ENCODE measurements at places on chromosomes 11 and 22. TPM values are rescaled to one million over a fixed set of nuclear protein-coding genes. Genes with fewer than 3 reads are reported as not detected.

DNA sequence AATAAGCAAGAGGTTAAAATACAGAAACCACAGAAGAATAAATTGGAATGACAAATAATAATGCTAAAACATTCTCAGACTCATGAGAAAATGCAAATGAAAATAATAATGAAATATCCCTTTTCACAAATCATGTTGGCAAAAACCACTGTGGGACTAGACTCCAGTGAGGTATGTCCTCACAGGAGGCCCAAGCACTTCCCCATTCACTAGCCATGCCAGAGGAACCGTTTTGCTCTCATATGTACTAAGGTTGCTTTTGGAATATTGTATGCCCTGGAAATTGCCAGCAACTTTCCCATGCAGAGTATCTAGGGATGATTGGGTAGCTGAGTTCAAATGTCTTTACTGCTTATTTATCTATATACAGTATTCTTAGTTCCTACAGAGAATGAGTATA lies 106.2 kb upstream of the CHORDC1 start:
- no peak for ATAC-seq

GRCh38 chr11:81039916-81040524 lies 1599.2 kb upstream of the TENM4 start:
- ATAC-seq = no peak

GRCh38 chr22:20864186-20864908 lies 5.5 kb downstream of the SNAP29 start:
- ATAC-seq = no peak

DNA sequence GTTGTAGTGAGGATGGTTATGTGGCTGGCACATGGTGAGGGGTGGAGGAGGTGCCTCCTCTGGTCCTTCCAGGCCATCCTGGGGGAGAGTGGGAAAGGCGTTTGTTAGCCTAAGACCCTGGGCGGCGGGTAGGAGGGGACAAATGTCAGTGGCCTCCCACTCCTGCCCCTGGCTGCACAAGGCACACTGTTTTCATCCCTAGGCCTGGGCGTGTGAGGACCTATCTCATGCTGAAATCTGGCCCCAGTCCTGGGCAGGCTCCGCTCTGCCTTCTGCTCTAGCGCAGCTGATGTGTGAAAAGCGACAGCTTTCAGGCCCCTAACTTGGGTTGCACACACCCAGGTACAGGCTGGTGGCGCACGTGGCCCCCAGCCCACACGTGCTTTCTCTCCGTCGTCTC lies 32.1 kb downstream of the DAGLA start:
- ATAC-seq = no peak

IGSF22 gene
- total RNA-seq = 1.4 TPM

SLC22A9 gene
- total RNA-seq = not detected

OR52H1 gene
- total RNA-seq = 0.34 TPM

ZNF70 gene
- total RNA-seq = 0.82 TPM

All from activated T-helper 17 cell treated with anti-CD3 and anti-CD28 coated beads, Interleukin-2, amount 50 U/mL, for 72 hours (primary cell).